ENCODE measurements at places on chromosomes 7 and 10.
A peak's percentile ranks its signal among the peaks of the same experiment; 100 is the strongest.

DNA sequence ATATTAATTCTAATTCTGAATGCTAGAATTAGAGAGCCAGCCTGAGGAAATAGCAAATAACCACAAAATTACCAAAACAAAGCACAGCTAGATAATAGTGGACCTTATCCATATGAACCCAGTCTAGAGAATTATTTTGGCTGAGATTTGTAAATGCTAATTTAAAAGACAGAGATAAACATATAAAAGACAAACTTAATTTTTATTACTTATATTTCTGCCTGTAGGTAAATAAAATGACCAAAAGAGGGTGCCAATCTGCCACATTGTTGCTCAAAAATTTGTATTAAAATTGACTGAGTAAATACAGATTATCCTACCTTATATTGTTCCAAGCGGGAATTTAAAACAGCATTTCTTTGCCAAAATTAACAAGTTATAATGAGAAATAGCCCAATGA is 20.2 kb downstream of the RTKN2 start:
- no peak for DNase-seq

DNA sequence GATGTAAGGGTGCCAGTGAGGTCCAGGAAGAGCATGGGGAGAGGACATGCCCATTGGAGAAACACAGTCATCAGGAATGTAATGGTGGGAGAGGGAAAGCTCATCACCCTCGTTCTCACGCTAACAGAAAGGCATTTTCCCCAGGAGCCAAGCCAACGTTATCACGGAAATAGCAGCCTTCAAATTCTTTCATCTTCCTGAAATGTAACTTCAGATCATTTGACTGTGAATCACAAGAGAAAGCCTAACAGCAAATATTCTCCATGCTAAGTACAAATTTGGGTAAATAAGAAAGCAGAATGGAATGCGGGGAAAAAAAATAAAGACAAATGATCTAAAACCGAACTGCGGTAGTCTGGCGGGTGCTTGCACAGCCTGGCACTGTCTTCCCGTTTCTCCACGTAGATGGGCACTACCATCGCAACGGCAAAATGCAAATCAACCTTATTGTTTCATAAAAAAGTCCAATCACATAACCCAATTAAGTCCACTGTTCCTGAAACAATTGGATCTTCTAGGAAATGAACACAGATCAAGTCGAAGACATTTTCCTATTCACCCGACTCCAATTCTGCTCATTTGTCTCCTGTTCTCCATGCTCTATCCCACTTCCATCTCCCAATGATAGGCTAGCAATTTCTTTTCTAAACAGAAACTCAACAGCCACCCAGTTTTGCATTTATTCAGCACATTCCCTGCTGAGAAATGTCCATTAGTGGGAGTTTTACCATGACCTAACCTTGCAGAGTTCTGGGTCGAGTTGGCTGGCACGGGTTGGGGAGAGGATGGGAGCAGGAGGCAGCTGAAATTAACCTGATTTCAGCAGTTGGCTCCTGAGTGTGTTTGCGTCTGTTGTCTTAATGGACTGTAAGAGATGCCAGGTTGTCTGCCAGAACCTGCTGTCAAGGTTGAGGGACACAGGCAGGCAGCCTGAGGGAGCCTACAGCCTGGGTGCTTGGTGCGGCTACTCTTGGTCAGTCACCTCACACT is 74.6 kb upstream of the FRMD4A start:
- no peak for DNase-seq

DNA sequence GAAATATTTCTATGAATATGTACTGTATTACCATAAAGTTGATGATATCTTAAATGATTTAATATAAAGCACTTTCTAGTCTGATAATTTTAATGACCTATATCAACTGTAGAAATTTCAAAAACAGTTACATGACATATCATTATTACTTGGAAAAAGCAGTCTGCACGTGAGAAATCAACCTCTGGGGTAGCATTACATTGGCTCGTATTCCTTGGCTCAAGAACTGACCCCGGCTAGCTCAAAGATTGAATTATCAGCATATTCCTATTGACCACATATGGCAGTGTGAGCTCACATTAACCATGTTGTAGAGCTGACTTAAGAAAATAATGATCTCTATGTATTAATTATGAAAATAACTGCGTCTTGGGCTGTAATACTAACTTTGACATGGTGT is 139.3 kb downstream of the PTN start:
- no peak for DNase-seq

- no peak for DNase-seq
Measured at GRCh38 chr10:98444314-98445006, 2.3 kb downstream of the HPS1 start.

GRCh38 chr7:73628504-73628903 is 4.2 kb upstream of the MLXIPL start:
- no peak for DNase-seq

DNA sequence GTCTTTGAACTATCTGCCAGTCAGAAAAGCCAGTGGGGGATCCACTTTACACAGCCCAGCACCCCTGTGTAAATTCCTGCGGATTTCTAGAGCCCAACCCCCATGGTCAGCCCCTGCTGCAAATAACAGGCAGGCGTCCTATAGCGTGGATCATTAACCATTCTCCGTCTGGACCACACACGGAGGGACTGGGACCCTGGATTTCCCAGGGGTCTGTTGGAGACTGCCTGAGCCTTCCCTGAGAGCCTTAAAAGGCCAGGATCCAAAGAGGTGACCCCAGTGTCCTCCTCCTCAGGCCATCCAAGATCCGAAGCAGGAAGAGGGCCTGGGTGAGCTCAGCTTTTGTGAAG is 11.2 kb upstream of the GRID1 start:
- DNase-seq = no peak

- DNase-seq = no peak
Measured at GRCh38 chr7:141456711-141457110, 94.5 kb upstream of the AGK start.

GRCh38 chr7:115153176-115153575 is 231.3 kb downstream of the MDFIC start:
- no peak for DNase-seq

DNA sequence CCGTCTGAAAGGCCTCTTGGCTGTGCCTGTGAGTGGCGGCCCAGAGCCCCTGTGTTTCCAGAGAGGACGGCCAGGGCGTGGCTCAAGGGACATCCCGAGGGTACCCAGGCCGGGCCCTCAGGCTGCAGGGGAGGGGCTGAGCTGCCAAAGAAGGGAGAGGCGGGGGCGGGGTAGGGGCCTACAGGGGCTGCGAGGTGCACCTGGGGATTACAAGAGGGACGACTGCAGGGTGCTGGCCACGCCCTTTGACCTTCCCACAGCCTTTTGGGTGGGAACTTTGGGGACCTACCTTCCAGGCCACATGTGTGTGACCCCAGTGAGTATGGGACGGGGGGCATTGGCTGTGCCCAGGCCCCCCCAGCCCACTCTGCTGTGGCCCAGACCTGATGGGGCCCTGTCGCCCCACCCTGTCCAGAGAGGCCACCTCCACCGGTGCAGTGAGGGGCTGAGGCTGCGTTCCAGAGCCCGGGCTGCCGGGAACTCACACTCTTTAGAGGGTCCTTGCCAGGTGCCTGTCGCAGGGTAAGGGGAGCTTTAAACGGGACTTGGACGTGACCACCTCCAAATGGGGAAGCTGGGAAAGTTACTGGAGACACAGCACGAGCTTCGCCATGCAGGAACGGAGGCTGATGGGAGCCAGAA is 19.0 kb upstream of the NKX6-2 start:
- no peak for DNase-seq

DNA sequence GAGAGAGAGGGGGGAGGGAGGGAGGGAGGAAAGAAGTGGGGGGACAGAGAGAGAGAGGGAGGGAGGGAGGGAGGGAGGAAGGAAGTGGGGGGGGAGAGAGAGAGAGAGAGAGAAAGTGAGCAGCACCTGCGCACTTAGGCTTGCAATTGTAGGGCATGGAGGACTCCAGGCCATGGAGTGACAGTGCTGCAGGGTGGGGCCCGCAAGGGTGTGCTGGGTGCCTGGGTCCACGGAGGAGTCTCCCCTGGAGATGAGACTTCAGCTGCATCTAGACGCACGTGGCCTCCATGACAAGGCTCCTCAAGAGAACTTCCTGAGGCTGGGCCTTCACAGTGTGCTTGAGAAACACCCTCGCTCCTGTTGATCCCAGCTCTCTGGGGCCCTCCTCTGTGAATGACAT is 44.5 kb downstream of the CLRN3 start:
- DNase-seq = no peak

DNA sequence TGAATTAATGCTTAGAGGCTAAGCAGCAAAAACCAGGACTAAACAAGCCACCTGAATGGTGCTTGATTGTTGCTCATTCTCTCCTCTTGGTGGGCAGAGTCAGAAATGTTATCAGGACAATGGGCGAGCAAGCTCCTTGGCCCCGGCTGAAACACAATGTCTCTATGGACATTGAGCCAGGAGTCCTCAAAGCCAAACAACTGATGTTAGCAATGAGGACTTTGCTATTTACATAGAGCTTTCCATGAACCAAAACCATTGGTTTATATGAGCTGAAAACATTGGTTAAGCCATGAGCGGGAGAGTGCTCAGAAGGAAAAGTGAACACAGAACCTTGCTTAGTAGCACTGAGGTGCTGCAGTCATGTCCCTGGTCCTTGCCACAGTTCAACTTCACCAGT is 21.5 kb upstream of the NPVF start:
- DNase-seq = no peak

DNA sequence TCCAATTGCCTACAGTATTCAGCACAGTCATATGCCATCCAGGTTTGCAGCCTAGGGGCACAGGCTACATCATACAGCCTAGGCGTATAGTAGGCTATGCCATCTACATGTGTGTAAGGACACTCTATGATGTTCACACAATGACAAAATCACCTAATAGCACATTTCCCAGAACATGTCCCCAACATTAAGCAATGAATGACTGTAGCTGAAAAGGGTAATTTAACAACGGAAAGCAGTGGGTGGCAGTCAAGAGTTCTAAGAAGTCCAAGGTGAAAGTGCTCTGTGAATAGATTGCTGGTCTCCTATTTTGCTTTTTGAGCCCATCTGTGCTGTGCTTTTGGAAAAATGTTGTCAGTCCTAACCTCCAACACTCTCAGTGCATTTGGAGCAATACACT is 162.6 kb downstream of the KLF6 start:
- DNase-seq = no peak

DNA sequence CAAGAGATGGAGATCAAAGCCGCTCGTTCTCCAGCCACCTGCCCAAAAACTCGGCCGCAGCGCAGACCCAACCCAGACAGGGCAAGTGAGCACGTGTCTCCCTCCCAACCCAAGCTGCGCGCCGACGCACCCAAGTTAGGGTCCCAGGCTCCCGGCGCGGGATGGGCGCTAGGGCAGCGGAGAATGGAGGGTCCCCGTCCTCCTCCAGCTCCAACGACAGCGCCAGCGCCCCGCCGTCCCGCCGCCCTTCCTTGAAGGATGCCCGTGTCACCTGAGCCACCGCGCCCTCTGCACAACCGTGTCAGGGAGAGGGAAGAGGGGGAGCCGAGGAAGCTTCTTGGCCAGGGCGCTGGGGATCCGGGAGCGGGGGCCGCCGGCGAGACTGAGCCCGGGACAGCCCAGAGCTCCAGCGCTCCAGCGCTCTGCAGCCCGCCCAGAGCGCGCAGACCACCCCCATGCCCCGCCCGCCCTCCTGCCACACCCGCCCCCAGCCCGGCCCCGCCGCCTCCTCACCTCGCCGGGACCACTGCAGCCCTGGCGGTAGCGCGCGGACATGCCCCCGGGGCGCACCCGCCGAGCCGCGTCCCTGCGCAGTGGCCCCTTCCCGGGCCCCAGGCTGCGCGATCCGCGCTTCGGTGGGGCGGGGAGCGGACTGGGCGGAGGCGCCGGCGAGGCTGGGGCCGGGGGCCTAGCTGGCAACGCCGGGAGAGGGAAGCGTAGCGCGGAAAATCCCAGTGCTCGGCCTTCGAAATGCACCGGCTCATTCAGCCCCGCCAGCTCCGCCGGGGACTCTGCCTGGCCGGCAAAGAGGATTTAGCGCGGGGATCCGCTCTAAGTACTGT is at the start of gene SLC16A12:
Gene SLC16A12, minus strand, starts transcription at position 424 of the 842 bp plus-strand sequence. CDS start 73,016 bp downstream, outside the sequence.
- DNase-seq = no peak

DNA sequence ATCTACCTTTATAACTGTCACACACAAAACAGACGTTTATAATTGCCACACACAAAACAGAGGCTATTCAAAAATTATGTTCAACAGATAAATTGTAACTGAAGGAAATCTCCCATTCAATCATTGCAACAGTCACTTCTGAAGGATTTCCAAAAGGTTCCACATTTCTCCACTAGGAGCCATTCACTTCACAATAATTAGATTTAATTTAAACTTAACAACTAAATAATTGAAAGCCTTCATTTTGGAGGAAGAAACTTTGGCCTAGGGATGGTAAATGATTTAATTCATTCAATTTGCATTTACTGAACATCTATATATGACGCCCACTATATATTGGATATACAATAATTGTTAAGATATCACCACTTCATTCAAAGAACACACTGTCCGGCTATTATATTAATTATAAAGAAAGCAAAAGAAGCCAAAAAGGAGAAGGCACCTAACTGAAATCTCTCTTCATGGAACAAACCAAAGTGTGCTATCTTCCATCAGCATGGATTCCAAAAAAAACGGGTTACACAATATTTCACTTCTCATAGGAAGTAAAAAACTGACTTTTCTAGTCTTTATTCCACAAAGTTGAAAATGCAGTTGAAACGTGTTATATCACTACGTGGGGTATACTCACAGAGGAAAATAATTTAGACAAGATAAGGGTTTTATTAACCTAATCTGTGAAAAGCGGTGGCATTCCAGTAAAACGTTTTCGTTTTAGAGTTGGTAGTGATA is 1.7 kb downstream of the ATAD1 start:
- DNase-seq = no peak

- no peak for DNase-seq
Measured at GRCh38 chr7:44116087-44116788, 7.1 kb downstream of the POLD2 start.

- peak; percentile 17 for DNase-seq
Measured at GRCh38 chr10:4652111-4653010, 173.6 kb upstream of the AKR1E2 start.

- no peak for DNase-seq
Measured at GRCh38 chr7:140977741-140978140, 37.0 kb downstream of the MRPS33 start.

DNA sequence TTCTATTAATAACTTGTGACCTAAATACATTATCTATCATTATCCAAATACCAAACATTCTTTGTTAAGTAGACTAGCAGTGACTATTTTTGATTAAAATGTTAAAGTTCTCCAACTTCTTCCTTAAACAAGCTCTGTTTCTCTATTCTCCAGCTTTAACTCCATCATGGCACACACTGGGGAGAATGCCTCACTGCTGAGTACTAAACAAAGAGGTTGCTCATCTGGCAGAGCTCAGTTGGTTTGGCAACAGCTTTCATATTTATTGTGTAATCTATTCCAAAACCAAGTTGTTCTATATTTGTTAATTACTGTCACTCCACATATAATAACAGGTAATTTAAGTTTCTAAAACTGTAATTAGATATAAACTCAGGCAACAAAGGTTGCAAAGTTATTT is 89.6 kb downstream of the USP6NL start:
- no peak for DNase-seq

Data from stimulated activated CD4-positive, alpha-beta T cell treated with anti-CD3 and anti-CD28 coated beads, Interleukin-1b, Interleukin-23, amount 100 ng/mL, for 4 hours (primary cell).